8988T (cell line): ENCODE measurements at places on chromosomes 6 and 20.

DNA sequence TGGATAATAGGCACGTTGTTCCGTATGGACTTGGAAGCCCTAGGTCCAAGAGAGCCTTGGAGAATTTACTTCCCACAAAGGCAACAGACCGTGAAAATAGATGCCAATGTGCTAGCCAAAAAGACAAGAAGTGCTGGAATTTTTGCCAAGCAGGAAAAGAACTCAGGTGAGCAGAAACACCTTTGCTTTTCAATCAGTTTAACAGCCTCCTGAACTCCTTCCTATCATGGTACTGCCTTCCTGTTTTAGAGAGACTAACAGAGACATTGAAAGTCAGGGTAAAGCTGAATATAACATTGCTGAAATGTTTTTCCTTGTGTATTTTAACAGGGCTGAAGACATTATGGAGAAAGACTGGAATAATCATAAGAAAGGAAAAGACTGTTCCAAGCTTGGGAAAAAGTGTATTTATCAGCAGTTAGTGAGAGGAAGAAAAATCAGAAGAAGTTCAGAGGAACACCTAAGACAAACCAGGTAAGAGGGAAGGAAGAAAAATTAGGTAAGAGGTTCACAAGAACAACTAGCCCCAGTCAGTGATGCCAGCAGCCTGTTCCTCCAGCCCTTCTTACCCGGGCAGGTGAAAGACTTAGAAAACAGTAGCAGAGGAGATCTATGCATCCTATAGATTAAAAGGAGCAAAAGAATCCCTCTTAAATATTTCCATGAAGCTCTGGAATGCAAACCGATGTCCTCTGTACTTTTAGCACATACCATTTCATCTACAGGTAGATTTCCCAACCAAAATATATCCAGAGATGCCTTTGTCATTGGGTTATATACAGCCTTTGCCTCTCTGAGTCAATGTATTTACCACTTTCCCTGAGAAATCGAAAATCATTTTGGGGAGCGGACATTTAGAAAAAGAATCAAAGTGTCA, 4.0 kb downstream of the EDN1 start:
- no peak for DNase-seq

DNA sequence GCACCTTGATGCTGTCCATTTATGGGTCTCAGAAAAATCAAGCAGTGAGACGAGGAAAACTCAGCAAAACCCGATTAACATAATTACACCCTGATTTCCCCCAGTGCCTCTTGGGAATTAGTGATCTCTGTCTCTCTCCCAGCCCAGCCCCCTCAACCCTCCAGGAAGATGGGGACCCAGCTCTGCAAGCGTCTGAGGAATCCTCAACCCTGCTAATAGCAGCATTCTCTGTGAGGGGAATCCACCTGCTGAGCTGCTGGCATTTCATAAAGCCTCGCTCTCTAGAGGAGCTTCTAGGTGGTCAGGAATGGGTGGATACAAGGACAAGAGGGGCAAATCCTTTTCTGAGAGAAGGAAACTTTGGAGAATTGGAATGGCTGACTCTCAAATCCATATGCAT, 13.9 kb downstream of the NR2E1 start:
- DNase-seq: no peak

DNA sequence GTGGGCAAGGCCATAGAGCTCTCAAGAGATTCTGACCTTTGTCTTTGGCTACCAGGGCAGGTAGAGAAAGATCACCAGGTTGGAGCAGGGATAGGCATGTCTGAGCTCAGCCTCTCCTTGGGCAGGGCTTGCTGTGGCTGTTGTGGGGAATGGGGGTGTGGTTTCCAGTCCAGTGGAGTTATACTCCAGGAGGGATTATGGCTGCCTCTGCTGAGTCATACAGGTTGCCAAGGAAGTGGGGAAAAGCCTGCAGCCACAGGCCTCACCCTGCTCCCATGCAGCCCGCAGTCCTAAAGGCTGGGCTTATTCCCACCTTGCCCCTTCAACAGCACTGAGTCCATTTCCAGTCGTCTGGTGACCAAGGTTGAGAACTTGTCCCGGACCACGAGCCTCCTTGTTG, 21.9 kb downstream of the MEP1A start:
- DNase-seq: no peak

GRCh38 chr6:27582928-27583725, 110.2 kb upstream of the ZNF184 start:
- DNase-seq: peak; percentile 63

DNA sequence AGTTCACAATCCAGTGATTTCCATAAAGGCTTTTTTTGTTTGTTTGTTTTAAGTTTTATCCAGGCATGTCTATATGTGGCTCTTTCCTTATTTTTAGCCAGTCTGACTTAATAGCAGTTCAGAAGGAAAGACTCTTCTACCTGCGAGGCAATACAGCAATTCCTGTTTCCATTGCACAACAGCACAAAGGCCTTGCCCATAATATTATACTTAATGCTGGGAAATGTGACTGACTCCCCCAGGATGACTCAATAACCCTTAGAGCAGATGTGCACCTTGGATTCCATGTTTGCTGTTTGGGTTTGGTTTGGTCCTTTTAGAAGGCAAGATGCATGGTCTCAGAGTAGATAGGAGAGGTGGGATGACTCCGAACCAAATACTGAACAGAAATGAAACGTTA, 184.1 kb downstream of the MTFR2 start:
- DNase-seq: no peak

DNA sequence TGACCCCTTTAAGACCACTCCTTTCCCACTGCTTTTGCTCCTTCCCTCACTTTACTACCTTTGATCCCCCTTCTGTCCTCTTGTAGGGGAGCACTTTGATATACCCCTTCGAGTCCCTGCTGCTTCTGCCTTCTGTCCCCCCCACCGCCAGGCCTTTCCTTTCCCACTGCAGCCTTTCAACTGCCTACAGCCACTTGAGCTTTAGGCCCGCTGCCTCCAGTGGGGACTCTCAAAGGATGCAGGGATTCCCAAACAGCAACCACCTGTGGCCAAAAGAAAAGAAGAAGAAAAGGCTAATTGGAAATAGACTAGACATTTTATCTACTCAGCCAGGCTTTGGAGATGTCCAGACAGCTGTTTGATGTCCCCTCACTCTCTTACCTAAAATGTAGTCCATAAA, 77.0 kb upstream of the DTNBP1 start:
- DNase-seq: no peak

DNA sequence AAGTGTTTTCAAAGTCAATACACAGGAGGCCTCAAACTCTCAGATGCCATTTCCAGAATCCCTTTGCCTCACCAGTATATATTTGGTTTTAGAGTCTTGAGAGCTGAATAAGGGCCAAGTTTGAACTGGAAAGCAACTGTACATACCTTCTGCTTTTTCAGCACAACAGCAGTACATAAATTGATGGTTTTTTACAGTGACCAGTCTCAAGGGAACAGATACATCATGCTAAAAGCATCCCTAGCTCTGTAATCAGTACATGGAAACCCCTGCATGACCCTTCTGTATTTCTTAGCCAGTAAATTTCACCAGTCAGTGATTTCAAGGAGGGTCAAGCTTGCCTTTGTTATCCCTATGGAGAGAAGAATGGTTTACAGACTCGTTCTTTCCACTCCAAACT, 40.6 kb upstream of the ECHDC1 start:
- DNase-seq: no peak

GRCh38 chr6:137850816-137851602, 16.1 kb upstream of the TNFAIP3 start:
- DNase-seq: no peak

DNA sequence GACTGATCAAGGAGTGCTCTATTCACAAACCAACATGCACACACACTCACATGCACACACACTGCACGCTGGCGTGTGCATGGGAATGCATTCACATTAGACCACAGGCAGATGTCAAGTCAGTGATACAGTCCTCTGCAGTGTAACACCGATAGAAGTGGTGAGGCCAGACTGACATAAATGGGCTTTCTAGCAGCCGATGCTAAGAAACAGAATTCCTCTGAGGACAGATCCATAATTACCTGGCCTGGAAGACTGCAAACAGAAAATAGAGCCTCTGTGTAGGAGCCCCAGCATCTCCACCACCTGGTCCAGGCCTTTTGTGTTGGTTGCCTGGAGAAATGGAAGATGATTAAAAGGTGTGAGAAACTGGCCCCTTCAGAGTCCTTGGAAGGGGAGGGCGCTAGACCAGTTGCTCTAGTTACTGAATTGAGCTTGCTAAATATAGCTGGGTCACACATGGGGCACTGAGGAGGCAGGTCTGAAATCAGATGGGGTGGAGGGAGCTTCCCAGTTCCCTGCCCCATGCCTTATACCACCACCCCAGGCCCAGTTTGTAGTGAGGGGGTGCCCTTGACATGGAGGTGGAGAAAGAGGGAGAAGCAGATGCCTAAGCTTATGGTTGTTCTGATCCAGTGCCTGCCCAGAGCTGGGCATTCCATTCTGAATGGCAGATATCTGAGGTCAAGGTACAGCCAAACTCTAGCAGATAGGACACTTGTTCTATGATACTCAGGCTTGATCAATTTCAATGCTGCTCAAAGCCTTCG, 233.8 kb downstream of the LRFN2 start:
- DNase-seq: no peak

DNA sequence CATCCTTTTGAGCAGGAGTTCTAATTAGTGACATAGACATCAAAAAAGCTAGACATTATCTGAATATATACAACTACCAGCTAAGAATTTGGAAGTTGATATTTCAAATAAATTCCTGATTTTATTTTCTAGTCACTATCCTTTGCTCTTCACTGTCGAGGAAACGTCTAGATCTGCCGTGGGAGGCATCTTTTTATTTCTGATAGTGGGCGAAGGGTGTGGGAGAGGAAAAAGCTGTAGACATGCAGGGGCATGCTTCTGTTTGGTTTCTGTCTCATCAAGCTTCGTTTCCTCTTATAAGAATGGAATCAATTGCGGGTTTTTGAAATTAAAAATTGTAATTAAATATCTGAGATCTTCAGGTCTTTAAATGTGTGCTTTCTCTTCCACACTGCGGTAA, 16.2 kb upstream of the C6orf118 start:
- no peak for DNase-seq

GRCh38 chr20:24488064-24488799, 18.8 kb downstream of the SYNDIG1 start:
- no peak for DNase-seq

- no peak for DNase-seq
These were observed 931 bp downstream of the UFL1 start for GRCh38 chr6:96522465-96523009.

GRCh38 chr20:16005021-16005914, 568.0 kb downstream of the KIF16B start:
- DNase-seq: no peak

DNA sequence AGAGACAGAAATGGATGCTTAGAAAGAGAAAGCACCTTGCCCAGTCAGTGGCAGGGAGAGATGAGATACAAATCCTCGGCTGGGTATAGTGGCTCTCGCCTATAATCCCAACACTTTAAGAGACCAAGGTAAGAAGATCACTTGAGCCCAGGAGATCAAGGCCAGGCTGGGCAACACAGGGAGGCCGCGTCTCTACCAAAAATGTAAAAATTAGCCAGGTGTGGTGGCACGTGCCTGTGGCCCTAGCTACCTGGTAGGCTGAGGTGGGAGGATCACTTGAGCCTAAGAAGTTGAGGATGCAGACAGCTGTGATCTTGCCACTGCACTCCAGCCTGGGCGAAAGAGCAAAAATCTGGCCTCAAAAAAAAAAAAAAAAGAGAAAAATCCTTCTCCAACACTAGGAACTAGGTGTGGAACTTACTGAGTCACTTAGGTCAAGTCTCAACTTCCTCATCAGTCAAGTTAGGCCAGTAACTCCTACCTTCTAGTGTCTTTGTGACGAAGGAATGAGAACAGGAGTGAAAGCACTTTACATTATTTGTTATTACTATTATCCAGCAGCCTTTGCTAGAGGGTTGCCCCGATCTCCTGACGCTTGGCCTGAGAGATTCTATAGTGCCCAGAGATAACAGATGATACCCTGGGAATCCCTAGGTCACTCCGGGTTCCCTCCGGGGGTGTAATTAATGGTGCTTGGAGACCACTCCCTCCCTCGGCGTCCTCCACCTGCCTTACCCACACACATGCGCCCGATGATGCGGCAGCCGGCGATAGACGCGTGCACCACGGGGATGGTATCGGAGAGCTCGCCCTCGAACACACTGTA, 918 bp downstream of the EIF6 start:
- DNase-seq: no peak

GRCh38 chr20:33673410-33674293, 576 bp downstream of the NECAB3 start:
- peak; percentile 67 for DNase-seq

DNA sequence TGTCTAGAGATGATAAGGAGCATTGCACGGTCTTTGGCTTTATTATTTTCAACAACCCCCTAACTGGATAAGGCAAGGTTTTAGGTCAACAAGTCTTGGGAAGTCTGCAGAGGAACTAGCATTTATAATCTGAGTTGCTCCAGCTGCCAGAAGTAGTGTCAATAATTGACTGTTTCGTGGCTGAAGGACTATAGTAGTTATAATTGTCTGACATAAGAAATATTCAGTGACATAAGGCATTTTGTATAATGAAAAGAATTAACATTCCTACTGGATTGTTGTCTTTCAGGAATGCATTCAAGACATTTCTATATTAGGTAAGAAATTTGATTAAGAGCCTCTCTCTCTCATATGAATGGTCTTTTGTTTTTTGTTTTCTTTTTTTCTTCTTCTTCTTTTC, 136.9 kb upstream of the SGK1 start:
- DNase-seq: no peak

DNA sequence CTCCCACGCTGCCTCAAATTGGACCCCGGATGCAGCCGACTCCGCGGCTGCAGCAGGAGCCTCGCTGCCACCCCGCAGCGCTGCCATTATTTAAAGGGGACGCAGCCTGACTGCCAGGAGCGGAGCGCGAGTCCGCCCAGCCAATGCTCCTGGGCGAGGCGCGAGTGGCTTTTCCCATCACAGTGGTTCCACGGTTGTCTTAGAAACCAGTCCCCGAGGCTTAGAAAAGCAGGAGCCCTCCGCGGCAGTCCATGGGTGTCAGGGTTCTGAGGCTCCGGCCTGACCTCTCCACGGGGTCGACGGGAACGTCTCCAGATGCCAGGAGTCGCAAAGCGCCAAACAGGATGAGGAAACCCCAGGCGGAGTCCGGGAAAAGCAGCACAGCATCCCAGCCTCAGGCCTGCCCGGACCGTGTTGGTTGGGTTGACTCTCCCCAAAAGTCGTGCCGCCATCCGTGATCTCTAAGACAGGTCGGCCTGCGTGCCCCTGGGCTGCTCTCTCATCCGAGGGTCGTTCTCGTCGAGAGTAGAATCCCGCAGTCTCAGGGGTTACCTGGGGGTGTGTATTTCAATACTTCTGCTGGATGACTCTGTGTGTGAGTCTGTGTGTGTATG, 975.8 kb upstream of the DEFB115 start:
- no peak for DNase-seq

DNA sequence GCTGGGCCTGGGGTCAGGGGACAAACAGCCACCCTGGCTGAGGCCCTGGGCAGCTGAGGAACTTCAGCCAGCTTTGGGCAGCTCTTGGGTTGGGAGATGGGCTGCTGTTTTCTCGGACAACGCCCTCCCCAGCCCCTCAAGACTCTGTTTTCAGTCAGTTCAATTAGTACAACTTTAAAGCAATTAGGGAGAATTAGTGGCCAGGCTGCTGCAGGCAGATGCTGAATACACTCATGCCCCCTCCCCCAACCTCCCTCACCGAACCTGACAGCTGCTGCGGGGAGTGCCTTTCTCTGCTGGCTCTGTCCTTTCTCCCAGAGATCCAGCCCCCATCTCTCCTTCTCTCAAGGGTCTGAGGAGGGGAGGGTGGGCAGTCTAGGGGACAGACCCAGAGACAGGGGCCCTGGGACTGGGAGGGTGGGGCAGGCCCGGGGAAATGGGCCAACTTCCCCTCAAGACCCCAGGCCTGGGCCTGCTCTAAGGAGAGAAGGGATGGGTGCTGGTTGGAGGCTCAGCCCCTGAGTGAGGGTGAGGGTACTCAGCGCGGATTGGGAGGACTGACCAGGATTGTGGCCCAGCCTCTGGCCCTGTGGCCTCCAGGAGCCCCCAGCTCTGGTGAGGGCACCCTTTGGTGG, 17.8 kb upstream of the MYT1 start:
- DNase-seq: no peak
